ENCODE measurements at places on chromosomes 6 and 20. TPM values are rescaled to one million over a fixed set of nuclear protein-coding genes. Genes with fewer than 3 reads are reported as not detected.

The COX4I2 gene
- not detected for total RNA-seq

The PI3 gene
- 52.0 TPM for total RNA-seq

The MACROD2 gene
- 28.1 TPM for total RNA-seq

The ANKRD6 gene
- total RNA-seq = 14.7 TPM

The POFUT1 gene
- total RNA-seq = 87.3 TPM

The ATG5 gene
- 33.3 TPM for total RNA-seq

The MLN gene
- total RNA-seq = not detected

The DNMT3B gene
- 8.4 TPM for total RNA-seq

The OXT gene
- total RNA-seq = not detected

The KCNS1 gene
- total RNA-seq = 10.4 TPM

The NOX3 gene
- total RNA-seq = not detected

The NFATC2 gene
- 15.8 TPM for total RNA-seq

The TGM3 gene
- total RNA-seq = not detected

The IPCEF1 gene
- 0.29 TPM for total RNA-seq

GRCh38 chr6:63940056-63940455 is 304.5 kb downstream of the PHF3 start:
- DNase-seq = no peak

GRCh38 chr20:57429580-57430200 is 38.5 kb downstream of the RBM38 start:
- DNase-seq = no peak

DNA sequence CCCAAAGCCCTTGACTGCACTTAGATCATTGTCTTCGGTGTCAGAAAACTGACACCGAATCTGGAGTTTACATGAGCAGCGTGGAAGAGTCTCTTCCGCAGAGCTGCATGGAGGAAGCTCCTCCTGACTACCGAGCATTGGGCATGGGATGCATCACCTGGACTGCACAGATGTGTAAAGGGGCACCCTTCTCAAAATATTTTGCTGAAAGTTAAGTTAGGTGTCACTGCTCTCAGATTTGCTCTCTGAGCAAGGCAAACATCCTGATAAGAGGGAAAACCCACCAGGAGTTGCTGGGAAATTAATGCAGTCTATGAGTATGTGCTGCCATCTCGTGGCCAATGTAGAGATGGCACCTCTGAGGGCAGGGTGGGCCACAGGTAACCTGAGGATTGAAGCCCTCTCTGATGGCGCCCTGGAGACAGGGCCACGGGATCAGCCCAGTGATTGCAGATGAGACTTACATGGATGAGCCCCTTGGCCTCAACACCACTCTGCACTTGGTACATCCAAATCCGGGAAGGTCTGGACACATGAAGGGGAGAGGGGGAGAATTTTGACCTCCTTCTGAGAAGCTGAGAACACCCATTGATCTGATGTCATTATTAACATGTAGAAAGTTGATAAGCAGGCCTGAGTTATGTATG is 129.9 kb downstream of the LPA start:
- peak; percentile 64 for DNase-seq

- no peak for DNase-seq
Observed at GRCh38 chr20:44031001-44031574, 116.4 kb downstream of the TOX2 start.

- no peak for DNase-seq
Observed at GRCh38 chr20:55437798-55438415, 567.4 kb downstream of the CBLN4 start.

- no peak for DNase-seq
Observed at GRCh38 chr6:119603501-119603900, 253.9 kb upstream of the MAN1A1 start.

DNA sequence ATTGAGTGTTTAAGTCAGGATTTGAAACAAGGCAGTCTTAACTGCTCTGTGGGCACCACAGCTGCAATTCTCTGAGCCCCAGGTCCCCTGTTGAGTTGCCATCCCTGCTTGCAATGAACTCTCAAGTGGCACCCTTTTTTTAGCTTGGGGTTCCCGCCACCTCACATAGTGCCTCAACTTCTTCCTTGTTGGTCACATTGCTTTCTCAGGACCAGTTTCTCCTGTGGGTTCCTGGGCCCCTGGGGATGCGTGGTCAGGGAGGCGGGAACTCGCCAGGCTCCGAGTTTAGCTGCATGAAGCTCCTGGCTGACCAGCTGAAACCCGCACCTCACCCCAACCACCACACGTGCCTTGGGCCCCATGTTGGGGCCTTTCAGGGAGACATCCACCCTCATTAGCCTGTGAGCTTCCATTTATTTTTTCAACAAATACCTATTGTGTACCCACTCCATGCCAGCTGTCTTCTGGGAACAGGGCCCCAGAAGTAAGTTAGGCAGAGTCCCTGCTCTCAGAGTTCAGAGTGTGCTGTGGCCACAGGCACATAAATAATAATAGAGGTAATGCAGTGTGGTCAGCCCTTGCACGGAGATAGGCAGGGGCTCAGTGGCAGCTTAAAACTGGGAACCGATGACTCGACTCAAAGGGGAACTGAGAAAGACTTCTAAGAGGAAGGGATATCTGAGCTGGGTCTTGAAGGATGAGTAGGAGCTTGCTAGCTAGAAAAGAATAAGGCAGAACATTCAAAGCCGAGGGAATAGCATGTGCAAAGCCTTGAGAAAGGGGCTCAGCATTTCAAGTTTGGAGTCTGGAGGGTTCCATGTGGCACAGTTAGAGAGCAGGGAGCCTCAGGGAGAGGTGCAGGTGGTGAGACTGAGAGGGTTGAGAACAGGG is 33.9 kb upstream of the FAM83D start:
- DNase-seq = no peak

GRCh38 chr6:44000164-44000842 is 126.9 kb downstream of the MRPL14 start:
- DNase-seq = peak; percentile 97

GRCh38 chr6:137357263-137357947 is 136.8 kb downstream of the OLIG3 start:
- no peak for DNase-seq

DNA sequence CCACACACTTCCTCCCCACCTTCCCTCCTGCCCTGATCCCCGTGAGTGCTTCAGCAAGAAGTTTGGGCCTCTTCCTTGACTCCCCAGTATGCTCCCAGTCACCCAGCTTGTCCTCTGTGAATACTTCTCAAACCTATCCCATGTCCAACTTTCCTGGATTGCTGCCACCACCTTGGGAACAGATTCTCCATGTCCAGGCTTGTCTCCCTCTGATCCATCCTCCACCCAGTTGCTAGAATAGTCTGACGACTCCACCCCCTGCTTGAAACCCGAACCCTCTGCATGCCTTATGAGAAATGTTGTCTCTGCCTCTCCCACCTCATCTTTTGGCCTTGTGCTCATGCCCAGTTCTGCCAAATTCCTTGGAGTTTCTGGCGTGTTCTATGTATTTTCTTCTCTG is 108.0 kb downstream of the PPP1R14C start:
- DNase-seq = no peak

DNA sequence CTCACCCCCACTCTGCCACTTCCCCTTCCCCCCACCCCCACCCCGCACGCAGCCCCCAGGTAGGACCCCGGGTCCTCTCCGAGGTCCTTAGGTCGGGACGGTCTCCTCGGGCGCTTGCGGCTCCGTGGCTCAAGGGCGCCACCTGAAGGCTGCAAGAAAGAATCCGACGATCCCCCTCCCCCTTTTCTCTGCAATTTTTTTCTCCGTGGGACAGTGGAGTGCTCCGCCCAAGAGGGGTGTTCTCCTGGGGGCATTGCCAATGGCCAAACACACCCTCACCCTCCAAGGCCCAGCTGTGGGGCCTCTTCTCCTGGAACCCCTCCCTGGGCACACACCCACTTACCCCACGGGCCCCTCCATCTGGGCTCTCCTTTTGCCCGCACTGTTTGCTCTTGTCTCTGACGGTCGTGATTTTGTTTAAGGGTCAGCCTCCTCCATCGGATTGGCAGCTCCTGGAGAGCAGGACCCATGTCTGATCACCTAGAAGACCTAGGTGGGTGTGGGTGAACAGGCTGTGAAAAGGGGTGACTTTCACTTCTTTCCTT is 1.1 kb upstream of the TMEM74B start:
- peak; percentile 54 for DNase-seq

GRCh38 chr6:17768388-17768787 is 61.7 kb upstream of the NUP153 start:
- DNase-seq = no peak

- DNase-seq = no peak
Observed at GRCh38 chr6:134880487-134881190, 69.3 kb downstream of the ALDH8A1 start.

GRCh38 chr6:27209196-27209595 is 38.3 kb upstream of the PRSS16 start:
- no peak for DNase-seq

GRCh38 chr20:19765266-19765665 is 7.2 kb downstream of the RIN2 start:
- DNase-seq = no peak

DNA sequence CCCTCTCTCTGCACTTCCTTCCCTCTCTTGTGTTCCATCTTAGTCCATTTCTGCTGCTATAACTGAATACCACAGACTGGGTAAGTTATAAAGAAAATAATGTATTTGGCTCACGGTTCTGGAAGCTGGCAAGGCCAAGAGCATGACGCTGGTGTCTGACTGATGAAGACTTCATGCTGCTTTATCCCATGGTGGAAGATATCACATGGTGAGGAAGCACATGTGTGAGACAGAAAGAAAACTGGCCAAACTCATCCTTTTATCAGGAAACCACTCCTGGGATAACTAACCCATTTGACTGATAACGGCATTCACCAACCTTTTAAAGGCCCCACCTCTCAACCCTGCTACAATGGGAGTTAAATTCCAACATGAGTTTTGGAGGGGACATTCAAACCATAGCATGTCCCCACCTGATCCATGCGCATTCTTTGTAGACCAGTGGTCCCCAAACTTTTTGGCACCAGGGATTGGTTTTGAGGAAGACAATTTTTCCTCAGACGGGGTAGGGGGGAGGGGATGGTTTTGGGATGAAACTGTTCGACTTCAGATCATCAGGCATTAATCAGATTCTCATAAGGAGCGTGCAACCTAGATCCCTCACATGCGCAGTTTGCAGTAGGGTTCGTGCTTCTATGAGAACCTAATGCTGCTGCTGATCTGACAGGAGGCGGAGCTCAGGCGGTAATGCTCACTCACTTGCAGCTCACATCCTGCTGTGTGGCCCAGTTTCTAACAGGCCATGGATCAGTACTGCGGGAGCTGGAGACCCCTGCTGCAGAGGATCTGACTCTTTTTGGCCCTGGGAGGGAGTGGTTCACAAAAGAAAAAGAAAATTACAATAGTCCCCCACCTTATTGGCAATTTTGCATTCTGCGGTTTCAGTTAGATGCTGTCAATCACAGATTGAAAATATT is 71.7 kb upstream of the RNF24 start:
- DNase-seq = no peak

- DNase-seq = peak; percentile 71
Observed at GRCh38 chr6:89999154-89999553, 104.9 kb downstream of the GJA10 start.

- no peak for DNase-seq
Observed at GRCh38 chr6:145372671-145373151, 362.6 kb downstream of the EPM2A start.

- DNase-seq = no peak
Observed at GRCh38 chr6:38876475-38876874, 161.4 kb downstream of the DNAH8 start.

DNA sequence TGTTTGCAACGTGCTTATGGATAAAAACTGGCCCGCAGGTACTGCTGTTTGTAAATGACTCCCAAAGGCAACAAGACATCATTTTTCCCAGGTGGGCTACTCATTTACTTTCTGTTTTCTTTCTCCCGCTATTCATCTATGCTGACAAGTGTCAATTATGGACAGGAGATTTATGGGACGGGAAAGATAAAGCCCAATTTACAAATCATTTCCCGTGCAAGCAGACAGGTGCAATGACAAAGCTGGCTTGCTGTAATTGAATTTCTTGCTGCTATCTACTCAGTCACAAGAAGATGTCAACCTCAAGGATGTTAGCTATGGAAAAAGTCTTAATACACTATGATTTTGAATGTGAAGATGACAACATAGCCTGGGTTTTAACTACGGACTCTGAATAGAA is 125.5 kb downstream of the EPHA7 start:
- no peak for DNase-seq

DNA sequence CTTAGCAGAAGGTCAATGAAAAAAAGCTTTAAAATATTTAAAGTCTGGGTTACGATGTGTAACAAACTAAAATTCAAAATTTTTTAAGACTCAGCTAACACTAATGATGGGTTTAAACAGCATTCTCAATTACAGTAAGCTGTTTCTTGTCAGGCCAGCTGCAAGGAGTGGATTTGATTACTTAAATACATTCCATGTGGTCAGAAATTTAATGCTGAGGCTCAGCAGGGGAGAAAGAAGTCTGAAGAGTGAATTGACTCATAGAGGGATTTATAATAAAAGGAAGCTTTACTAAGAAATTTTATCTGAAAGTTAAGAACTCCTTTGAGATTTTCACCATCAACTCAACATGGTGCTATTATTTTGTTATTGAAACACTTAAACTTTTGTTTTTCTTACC is 398.6 kb downstream of the KHDRBS2 start:
- DNase-seq = no peak

- no peak for DNase-seq
Observed at GRCh38 chr20:33767777-33768138, 36.0 kb downstream of the ZNF341 start.

GRCh38 chr6:34912715-34913464 is 23.8 kb downstream of the ANKS1A start:
- peak; percentile 32 for DNase-seq

DNA sequence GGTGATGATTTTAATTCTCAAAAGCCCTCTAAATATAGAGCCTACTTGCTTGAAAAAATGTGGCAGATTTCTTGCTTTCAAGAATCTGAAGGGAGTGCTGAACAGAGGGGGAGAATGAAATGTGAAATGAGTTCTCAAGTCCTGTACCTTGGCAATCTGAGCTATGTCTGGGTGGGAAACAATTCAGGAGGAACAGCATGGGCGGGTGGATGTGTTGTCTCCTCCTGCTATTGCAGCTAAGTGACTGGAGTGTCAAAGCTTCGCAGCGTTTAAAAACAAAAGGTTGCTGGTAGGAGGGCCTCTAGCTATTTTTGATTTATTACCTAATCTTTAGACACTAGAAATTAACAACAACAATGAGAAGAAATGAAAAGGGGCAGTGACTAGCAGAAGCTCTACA is 102.5 kb upstream of the ARG1 start:
- no peak for DNase-seq

GRCh38 chr6:28008053-28008452 is 51.0 kb downstream of the OR2B6 start:
- DNase-seq = no peak

GRCh38 chr20:17882065-17882833 is 86.3 kb downstream of the SNX5 start:
- no peak for DNase-seq

GRCh38 chr6:149212206-149212605 is 105.3 kb upstream of the TAB2 start:
- DNase-seq = no peak

All from Calu3 (cell line).